Pulmonary artery endothelial cell (primary cell): ENCODE measurements at places on chromosomes 2 and 18. TPM values are rescaled to one million over a fixed set of nuclear protein-coding genes. Genes with fewer than 3 reads are reported as not detected.

The LIMS1 gene
- total RNA-seq, result 145 and 169 TPM in 2 replicates

The TSPYL6 gene
- total RNA-seq, result not detected in 2 replicates

The CHCHD5 gene
- total RNA-seq, result 4.7 and 6.1 TPM in 2 replicates

The DYTN gene
- not detected in 2 replicates for total RNA-seq

The SLC11A1 gene
- total RNA-seq, result 0.04 TPM in 1 of 2 replicates, not detected in the other

The CRYBA2 gene
- not detected in 2 replicates for total RNA-seq

The CCDC121 gene
- 1.7 and 2.2 TPM in 2 replicates for total RNA-seq

The NT5DC4 gene
- not detected in 2 replicates for total RNA-seq

The TBR1 gene
- total RNA-seq, result 0.04 and 0.07 TPM in 2 replicates

The GPBAR1 gene
- total RNA-seq, result 0.07 TPM in 2 replicates

The CHRNA1 gene
- 0.11 and 0.73 TPM in 2 replicates for total RNA-seq

The PLCL1 gene
- total RNA-seq, result 2.3 and 4.4 TPM in 2 replicates

The NLRC4 gene
- not detected in 2 replicates for total RNA-seq

The ATG4B gene
- total RNA-seq, result 75.2 and 75.8 TPM in 2 replicates

The POTEE gene
- 0.04 and 0.07 TPM in 2 replicates for total RNA-seq

The RASGRP3 gene
- 15.7 and 21.8 TPM in 2 replicates for total RNA-seq

The KLHL14 gene
- not detected in 2 replicates for total RNA-seq

The HOXD9 gene
- total RNA-seq, result not detected in 2 replicates

The ITPRIPL1 gene
- total RNA-seq, result 1.3 and 5.4 TPM in 2 replicates

The SIX3 gene
- total RNA-seq, result not detected in 2 replicates

The ACTR1B gene
- total RNA-seq, result 65.5 and 67.7 TPM in 2 replicates

The KIAA2012 gene
- not detected in 2 replicates for total RNA-seq

The MAB21L4 gene
- total RNA-seq, result not detected in 2 replicates

The CCDC68 gene
- total RNA-seq, result 1.1 and 1.6 TPM in 2 replicates

The OTOF gene
- 0.26 TPM in 1 of 2 replicates, not detected in the other for total RNA-seq

The PSTPIP2 gene
- total RNA-seq, result 2.0 and 7.5 TPM in 2 replicates

The ANKRD30BL gene
- total RNA-seq, result not detected in 2 replicates

The ZNF519 gene
- total RNA-seq, result 2.3 and 4.2 TPM in 2 replicates

The EDAR gene
- total RNA-seq, result not detected in 2 replicates

The CIB4 gene
- total RNA-seq, result not detected in 2 replicates

The REG3G gene
- total RNA-seq, result not detected in 2 replicates

The C1GALT1C1L gene
- 0.18 and 0.20 TPM in 2 replicates for total RNA-seq

The CETN1 gene
- not detected in 2 replicates for total RNA-seq

The LYPD6B gene
- not detected in 2 replicates for total RNA-seq

The ANKRD36 gene
- 38.4 and 38.9 TPM in 2 replicates for total RNA-seq

The C2orf80 gene
- total RNA-seq, result not detected in 2 replicates

The DHRS9 gene
- total RNA-seq, result 0.40 and 1.2 TPM in 2 replicates

The CD207 gene
- total RNA-seq, result not detected in 2 replicates

The OTOS gene
- not detected in 2 replicates for total RNA-seq

The LRRC30 gene
- total RNA-seq, result not detected in 2 replicates

The ACTG2 gene
- not detected in 2 replicates for total RNA-seq

The UGT1A10 gene
- total RNA-seq, result not detected in 2 replicates

The MC4R gene
- total RNA-seq, result not detected in 2 replicates

The POMC gene
- total RNA-seq, result 0.13 and 0.28 TPM in 2 replicates

The TUBA3D gene
- total RNA-seq, result not detected in 2 replicates
